ENCODE measurements at places on chromosomes 1 and 21.

DNA sequence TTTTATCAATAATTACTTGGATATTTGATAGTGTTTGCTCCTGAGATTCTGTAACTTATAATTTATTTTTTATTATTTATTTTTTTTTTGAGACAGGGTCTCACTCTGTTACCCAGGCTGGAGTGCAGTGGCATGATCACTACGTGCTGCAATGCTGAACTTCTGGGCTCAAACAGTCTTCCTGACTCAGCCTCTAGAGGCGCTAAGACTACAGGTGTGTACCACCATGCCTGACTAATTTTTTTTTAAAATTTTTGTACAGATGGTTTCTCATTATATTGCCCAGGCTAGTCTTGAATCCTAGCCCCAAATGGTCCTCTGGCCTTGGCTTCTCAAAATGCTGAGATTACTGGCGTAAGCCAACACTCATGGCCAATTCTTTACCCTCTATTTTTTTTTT is 845.5 kb upstream of the ADGRL4 start:
- no peak for DNase-seq

DNA sequence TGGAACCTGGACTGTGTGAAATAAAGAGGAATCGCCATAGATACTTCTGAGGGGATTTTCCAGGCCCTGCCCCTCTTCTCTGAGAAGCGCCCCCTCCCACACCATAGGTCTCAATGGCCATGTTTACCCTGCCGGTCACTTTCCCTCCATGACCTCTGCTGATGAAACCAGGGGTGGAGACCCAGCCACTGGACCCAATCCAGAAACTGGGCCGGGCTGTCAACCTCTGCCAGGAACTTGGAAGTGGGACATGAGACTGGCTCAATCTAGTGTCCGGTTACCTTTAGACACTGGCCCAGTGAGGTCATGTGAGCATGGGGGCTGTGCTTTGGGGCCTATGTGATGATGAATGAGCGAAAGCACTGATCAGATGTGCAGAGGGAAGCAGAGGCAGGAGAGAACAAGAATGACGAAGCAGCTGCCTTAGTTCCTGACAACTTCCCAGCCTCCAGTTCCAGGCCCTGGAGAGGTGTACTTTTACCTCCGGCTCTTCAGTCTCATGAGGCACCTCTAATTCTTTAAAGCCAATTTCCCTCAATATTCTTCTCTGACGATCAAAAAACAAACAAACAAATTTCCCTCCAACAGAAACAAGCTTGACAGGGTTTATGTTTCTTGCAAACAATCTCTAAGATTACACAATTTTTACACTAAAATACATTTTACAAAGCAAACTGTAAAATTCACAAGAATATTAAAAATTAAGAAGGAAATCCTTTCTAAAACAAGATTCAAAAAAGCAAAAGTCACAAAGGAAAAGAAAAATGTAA is 4.9 kb downstream of the ASAP3 start:
- peak; percentile 56 for DNase-seq

- no peak for DNase-seq
Observed at GRCh38 chr1:108712606-108713150, at the start of gene FNDC7. FNDC7 (plus strand) TSS chr1:108712908; CDS start chr1:108712934, 26 bp downstream.

GRCh38 chr1:84479998-84480397 is 932 bp downstream of the RPF1 start:
- no peak for DNase-seq

DNA sequence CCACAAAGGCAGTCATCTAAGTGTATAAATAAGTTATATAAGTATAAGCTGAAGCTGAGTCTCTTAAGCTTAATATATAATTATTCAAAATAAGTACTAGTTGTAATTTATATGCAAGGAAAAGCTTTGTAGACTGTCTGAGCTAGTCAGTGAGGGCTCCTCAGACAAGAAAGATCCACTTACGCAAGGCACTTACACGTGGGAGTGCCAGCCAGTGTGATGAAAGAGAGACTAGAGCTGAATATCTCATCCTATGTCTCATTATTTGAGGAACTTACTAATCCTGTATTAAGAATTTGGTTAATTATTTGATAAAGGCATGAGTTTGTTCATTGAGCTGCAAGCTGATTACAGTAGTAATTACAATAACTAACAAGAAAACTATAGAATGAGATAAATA is 146.9 kb downstream of the PDE4B start:
- no peak for DNase-seq

DNA sequence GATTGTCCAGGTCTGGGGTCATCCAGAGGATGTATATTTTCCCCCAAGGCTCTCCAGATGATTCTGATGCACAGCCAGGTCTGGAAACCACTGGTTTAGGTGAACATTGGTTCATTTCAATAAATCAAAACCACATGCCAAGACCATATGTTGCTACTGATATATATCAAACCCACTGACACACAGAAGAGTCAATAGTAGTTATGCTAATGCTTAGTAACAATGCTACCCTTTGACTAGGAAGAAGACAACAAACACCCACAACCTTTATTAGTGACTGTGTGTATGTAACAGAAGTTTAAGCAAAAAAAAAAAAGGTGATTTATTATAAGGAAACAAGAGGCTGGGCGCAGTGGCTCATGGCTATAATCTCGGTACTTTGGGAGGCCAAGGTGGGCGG is 35.6 kb upstream of the POU2F1 start:
- no peak for DNase-seq

Measured in AG08396 (cell line).